Dorsolateral prefrontal cortex (tissue), 122 donors: ENCODE measurements at places on chromosomes 11 and 22. TPM values are rescaled to one million over a fixed set of nuclear protein-coding genes. Genes with fewer than 3 reads are reported as not detected.

Gene EMID1
- total RNA-seq, result 23.0 TPM

Gene PIWIL4
- 5.6 TPM for total RNA-seq

Gene ESAM
- total RNA-seq, result 27.2 TPM

Gene FCHSD2
- 65.1 TPM for total RNA-seq

Gene DRD2
- 1.4 TPM for total RNA-seq

Gene KRTAP5-10
- total RNA-seq, result 0.53 TPM

Gene RBM14
- 235 TPM for total RNA-seq

Gene FAM111B
- total RNA-seq, result not detected

Gene ZPR1
- total RNA-seq, result 41.9 TPM

Gene SERPING1
- total RNA-seq, result 41.8 TPM

Gene PRR33
- total RNA-seq, result not detected

Gene MICAL2
- total RNA-seq, result 269 TPM

Gene KRTAP5-7
- total RNA-seq, result 1.7 TPM

Gene FAM180B
- total RNA-seq, result not detected

Gene TRIM49D1
- total RNA-seq, result not detected

Gene OR8D1
- total RNA-seq, result not detected

Gene HYOU1
- total RNA-seq, result 135 TPM

Gene PKDREJ
- total RNA-seq, result not detected

Gene NLRP14
- total RNA-seq, result 0.85 TPM

Gene OR4A5
- total RNA-seq, result not detected

Gene TRPC6
- total RNA-seq, result 2.1 TPM
